Activated T-helper 1 cell treated with anti-CD3 and anti-CD28 coated beads, Interleukin-12 subunit alpha, Interleukin-12 subunit beta, Interleukin-2, Interleukin-4 antibody, amounts not matched to agents 30 ng/mL and 10 ng/mL and 1 ng/mL, durations not matched to agents 14 hours and 24 hours and 36 hours (primary cell): ENCODE measurements at places on chromosomes 7 and 10.

DNA sequence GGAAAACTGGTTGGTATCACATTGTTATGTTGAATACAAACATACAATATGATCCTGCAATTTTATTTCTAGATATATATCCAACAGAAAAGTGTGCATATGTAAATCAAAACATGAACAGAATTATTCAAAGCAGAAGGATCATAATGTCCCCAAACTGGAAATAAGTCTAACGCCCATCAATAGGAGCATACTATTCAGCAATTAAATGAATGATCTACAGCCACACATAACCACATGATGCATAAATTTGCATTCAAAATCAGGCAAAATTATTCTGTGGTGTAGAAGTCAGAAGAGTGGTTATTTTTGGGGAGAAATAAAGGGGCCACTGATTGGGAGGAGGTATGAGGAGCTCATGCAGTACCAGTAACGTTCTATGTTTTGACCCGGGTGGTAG, 28.6 kb downstream of the NPY start:
- no peak for DNase-seq
- peaks cover 28% of the 10 kb centered on the region for H3K27me3 ChIP-seq
- no peaks in the 10 kb centered on the region for H3K36me3 ChIP-seq
- H3K4me3 ChIP-seq, result no peak overlapping the region

DNA sequence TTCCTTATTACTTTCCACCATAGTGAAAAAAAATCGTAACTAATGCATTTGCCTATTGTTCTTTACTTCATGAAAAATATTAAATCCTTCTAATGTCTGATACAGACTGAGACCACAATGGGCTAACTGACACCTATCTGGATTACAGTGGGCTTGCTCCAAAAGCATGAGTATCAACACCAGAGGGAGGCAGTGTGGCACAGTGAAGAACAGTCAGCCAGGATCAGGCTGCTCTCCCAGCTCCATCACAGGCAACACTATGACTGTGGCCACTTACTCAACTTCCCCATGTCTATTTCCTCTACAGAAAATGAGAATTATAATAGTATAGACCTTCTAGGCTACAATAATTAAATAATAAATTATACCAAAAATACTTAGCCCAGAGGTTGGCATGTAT, 97.2 kb downstream of the SLC25A13 start:
- H3K4me1 ChIP-seq, result no peaks in the 10 kb centered on the region
- no peak overlapping the region for H3K27ac ChIP-seq
- H3K4me3 ChIP-seq, result no peak overlapping the region
- peaks cover 3% of the 10 kb centered on the region for H3K36me3 ChIP-seq
- no peaks in the 10 kb centered on the region for H3K27me3 ChIP-seq

GRCh38 chr10:113937756-113938155, 83.3 kb downstream of the NHLRC2 start:
- no peak overlapping the region for H3K27ac ChIP-seq
- H3K27me3 ChIP-seq, result peaks cover 18% of the 10 kb centered on the region
- H3K4me3 ChIP-seq, result no peak overlapping the region
- no peaks in the 10 kb centered on the region for H3K36me3 ChIP-seq
- H3K4me1 ChIP-seq, result no peaks in the 10 kb centered on the region

DNA sequence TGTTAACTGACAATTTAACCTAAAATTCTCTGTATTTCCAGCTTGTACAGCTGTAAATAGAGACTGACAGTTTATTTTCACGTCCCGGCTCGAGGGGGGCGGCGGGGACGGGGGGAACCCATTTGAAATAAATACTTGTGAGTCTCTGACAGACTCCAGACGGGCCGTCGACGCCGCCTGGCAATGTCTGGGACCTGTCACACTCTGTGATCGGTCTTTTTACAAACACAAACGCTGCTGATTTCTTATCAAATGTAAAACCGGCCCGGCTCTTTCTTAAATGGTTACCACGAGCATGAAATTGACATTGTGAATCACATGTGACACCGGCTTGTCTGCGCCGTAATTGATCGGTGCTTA, 57.0 kb downstream of the UNCX start:
- no peaks in the 10 kb centered on the region for H3K4me1 ChIP-seq
- no peak for DNase-seq

GRCh38 chr10:29870522-29871044, 188.8 kb downstream of the JCAD start:
- no peak overlapping the region for H3K4me3 ChIP-seq
- no peak for DNase-seq
- no peaks in the 10 kb centered on the region for H3K36me3 ChIP-seq
- no peaks in the 10 kb centered on the region for H3K4me1 ChIP-seq

DNA sequence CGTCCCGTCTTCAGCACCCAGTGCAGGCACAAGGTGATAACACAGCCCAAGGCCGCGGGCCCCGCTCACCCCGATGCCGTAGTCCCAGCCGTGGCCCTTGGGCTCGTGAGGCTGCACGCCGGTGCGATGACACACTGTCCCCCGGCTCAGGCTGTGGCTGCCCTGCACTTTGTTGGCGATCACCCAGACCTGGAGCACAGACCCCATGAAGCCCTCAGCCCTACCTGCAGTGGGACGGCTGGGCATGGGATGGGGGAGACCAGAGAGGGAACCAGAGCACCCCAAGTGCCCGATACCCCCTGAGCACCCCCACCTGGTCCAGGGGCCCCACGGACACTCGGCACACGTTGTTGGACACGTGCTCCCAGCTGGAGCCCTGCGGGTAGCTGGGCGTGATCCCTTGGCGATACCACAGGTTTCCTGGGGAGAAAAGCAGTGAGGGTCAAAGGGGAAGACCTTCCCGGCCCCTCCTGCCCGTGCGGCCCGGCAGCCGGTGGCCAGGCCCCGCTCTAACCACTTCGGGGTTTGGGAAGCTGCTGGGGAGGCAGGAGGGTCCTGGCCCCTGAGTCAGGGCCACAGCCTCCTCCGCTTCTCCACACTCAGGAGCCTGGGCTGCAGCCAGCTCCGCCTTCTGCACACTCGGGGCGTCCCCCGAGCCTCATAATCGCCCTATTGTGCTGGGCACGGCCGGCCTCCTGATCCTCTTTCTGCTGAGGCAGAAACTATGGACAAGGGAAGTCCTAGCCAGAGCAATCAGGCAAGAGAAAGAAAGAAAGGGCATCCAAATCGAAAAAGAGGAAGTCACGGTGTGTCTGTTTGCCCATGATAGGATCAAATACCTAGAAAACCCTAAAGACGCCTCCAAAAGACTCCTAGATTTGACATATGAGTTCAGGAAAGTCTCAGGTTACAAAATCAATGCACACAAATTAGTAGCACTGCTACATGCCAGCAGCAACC, 6.7 kb downstream of the BHLHA15 start:
- no peak for DNase-seq
- no peak overlapping the region for H3K27ac ChIP-seq
- no peak overlapping the region for H3K4me3 ChIP-seq
- peaks cover 9% of the 10 kb centered on the region for H3K36me3 ChIP-seq
- no peaks in the 10 kb centered on the region for H3K27me3 ChIP-seq

GRCh38 chr7:90726120-90726519, 130.0 kb downstream of the CDK14 start:
- no peaks in the 10 kb centered on the region for H3K36me3 ChIP-seq
- DNase-seq, result no peak
- no peak overlapping the region for H3K27ac ChIP-seq
- no peak overlapping the region for H3K4me3 ChIP-seq
- peaks cover 3% of the 10 kb centered on the region for H3K27me3 ChIP-seq

DNA sequence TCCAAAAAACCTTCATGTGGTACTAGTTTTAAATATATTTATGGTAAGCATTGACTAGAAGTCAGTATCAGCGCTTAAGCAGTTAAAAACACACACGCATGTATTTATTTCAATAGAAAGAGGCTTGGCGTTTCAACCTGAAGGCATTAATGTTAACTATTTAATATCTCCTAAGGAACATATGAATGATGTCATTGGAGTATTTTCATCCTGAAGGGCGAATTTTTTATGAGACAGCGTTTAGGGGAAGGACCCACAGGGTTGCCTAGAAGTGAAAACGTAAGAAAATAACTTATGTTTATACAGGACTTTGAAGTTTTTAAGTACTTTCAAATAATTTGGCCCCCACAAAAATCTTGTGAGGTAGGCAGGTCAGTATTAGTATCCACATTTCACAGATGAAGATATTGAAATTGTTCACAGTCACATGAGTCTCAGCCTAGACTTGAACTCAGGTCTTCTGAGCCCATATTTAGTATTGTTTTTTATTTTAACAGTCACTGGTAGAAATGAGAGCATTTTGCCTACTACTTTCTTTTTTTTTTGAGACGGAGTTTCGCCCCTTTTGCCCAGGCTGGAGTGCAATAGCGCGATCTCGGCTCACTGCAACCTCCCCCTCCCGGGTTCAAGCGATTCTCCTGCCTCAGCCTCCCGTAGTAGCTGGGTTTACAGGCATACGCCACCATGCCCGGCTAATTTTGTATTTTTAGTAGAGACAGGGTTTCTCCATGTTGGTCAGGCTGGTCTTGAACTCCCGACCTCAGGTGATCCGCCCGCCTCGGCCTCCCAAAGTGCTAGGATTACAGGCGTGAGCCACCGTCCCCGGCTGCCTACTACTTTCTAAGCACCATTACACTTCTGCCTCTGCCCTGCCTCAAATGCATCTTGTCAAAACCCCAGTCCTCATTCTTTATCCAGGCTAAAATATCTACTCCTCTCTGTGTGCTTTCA, 1.8 kb downstream of the SLK start:
- peaks cover 44% of the 10 kb centered on the region for H3K4me1 ChIP-seq
- peak overlapping the region; percentile 35 for H3K27ac ChIP-seq
- no peaks in the 10 kb centered on the region for H3K27me3 ChIP-seq
- peak overlapping the region; percentile 97 for H3K4me3 ChIP-seq
- H3K36me3 ChIP-seq, result peaks cover 6% of the 10 kb centered on the region
- no peak for DNase-seq

DNA sequence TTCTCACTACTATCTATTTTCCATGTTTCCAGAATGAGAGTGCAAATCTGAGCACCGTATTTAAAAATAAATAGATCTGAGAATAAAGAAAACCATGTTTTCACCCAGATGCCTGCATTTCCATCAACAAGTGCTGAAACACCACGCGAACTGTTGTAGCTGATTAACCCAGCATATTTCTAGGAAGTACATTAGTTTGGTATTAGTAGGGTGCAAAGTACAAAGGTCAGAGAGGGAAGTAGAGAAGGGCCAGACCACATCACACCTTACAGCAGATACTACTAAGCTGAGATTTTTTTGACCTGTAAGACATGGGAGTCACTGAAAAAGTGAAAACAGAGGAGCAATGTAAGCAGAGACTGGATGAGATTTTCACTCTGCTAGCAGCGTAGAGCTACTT, 181.3 kb downstream of the IMMP2L start:
- H3K4me3 ChIP-seq, result no peak overlapping the region
- H3K36me3 ChIP-seq, result no peaks in the 10 kb centered on the region
- H3K4me1 ChIP-seq, result no peaks in the 10 kb centered on the region
- no peak for DNase-seq
- H3K27ac ChIP-seq, result no peak overlapping the region

DNA sequence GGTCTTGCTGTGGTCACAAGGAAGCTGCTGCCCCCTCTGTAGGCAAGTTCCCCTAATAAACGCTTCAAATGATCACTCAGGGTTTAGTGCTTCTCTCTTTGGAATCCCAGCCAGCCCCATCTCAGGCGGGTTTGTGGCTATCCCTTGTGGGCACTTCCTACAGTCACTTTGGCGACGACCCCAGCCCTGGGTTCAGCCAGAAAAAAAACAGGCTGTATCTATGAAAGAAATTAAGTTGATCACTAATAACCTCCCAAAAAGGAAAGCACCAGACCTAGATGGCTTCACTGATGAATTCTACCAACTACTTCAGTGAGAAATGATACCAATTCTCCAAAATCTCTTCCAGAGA, 208.2 kb downstream of the MAD1L1 start:
- DNase-seq, result no peak
- no peak overlapping the region for H3K4me3 ChIP-seq
- H3K36me3 ChIP-seq, result peaks cover 15% of the 10 kb centered on the region
- peaks cover 4% of the 10 kb centered on the region for H3K27me3 ChIP-seq

- H3K4me1 ChIP-seq, result no peaks in the 10 kb centered on the region
- no peak overlapping the region for H3K27ac ChIP-seq
- H3K36me3 ChIP-seq, result no peaks in the 10 kb centered on the region
- H3K27me3 ChIP-seq, result peaks cover 37% of the 10 kb centered on the region
- H3K4me3 ChIP-seq, result no peak overlapping the region
These were observed 55.6 kb downstream of the CRTAC1 start for GRCh38 chr10:97974526-97975525.

- H3K27ac ChIP-seq, result no peak overlapping the region
- H3K27me3 ChIP-seq, result no peaks in the 10 kb centered on the region
- H3K4me1 ChIP-seq, result no peaks in the 10 kb centered on the region
- H3K36me3 ChIP-seq, result no peaks in the 10 kb centered on the region
- H3K4me3 ChIP-seq, result no peak overlapping the region
These were observed 20.1 kb upstream of the MDFIC start for GRCh38 chr7:114901771-114902170.

- peaks cover 82% of the 10 kb centered on the region for H3K27me3 ChIP-seq
- no peak for DNase-seq
- peak overlapping the region; percentile 18 for H3K27ac ChIP-seq
- no peaks in the 10 kb centered on the region for H3K4me1 ChIP-seq
- H3K36me3 ChIP-seq, result no peaks in the 10 kb centered on the region
These were observed 22.2 kb upstream of the PAX2 start for GRCh38 chr10:100723180-100723579.

- H3K27me3 ChIP-seq, result no peaks in the 10 kb centered on the region
- peaks cover 58% of the 10 kb centered on the region for H3K36me3 ChIP-seq
- H3K27ac ChIP-seq, result no peak overlapping the region
- no peak for DNase-seq
- H3K4me3 ChIP-seq, result no peak overlapping the region
- peaks cover 2% of the 10 kb centered on the region for H3K4me1 ChIP-seq
These were observed 34.0 kb downstream of the ZDHHC6 start for GRCh38 chr10:112412696-112413095.

GRCh38 chr10:45000138-45000751, 478 bp upstream of the ZNF22 start:
- H3K4me1 ChIP-seq, result peaks cover 41% of the 10 kb centered on the region
- peaks cover 7% of the 10 kb centered on the region for H3K27me3 ChIP-seq
- DNase-seq, result no peak
- peak overlapping the region; percentile 93 for H3K27ac ChIP-seq

DNA sequence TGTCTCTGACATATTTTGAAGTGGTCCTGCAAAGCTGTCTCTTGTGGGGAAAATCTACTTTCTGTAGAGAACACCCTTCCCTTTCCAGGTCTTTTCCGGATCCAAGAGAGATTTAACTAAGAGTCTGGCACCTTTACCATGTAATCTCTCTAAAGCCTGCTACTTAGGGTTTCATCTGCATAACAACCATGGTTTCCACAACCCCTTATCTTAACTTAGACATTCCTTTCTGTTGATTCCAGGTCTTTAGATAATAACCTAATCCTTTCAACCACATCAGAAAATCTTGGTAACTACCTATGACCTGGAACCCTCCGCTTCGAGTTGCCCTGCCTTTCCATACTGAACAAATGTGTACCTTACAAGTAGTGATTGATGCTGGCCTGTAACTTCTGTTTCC, 243.6 kb upstream of the PTER start:
- peaks cover 6% of the 10 kb centered on the region for H3K36me3 ChIP-seq
- H3K4me3 ChIP-seq, result no peak overlapping the region
- H3K27me3 ChIP-seq, result peaks cover 6% of the 10 kb centered on the region
- no peak for DNase-seq
- peaks cover 39% of the 10 kb centered on the region for H3K4me1 ChIP-seq
